ENCODE measurements at places on chromosomes 2 and 18.

- no peak for DNase-seq
These were observed 83.8 kb upstream of the CELF4 start for GRCh38 chr18:37649416-37649815.

- peak; percentile 20 for DNase-seq
These were observed 156.3 kb downstream of the CABLES1 start for GRCh38 chr18:23291456-23292205.

DNA sequence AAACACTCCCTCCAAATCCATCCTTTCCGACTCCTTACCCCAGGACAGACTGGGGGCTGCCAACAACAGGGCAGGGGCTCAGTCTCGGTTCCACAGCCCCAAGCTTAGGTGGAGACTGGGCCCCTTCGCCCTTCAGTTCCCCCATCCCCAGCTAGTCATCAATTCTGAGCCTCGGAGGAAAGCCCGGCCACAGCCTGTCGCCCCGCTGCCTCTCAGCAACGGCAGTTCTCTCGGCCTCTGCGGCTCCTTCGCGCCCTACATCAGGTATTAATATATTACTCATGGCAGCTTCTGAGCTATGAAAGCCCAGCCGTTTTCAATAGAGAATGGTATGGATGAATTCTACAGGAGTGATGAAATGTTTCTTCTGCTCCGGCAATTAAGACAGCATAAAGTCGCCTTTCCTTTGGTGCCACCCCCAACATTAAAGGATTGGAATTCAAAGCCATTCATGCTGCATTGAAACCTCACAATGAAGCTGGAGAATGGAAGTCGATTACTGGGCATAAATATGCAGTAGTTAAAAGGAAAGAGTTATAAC is 2.8 kb downstream of the HDAC4 start:
- peak; percentile 62 for DNase-seq

DNA sequence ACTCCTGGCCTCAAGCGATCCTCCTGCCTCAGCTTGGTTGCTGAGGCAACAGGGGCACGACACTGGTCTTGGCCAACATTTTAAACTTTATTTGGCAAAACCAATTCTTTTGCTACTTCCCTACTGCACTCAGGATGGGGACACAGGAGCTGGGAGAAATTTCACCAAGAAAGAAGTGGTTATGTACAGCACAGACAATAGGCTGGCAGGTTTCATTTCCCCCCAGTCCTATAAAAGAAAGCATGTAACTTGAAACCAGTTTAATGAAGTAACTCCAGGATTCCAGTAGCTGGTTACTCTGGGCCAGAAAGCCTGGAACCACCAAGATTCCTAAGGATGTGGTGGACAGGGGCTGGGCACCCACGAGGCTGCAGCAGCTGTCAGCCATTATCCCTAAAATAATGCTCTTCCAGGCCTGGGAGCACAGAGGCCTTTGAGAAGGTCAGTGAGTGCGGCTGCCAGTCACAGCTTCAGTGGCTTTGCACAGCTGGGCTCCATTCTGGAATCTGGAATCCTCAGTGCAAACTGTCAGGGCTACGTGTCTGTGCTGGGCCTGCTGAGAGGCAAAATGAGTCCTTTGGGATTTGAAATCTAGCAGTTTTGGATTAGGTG is 142.3 kb upstream of the ITGA6 start:
- peak; percentile 85 for DNase-seq

GRCh38 chr18:54871231-54871630 is 43.0 kb downstream of the RAB27B start:
- DNase-seq: no peak

DNA sequence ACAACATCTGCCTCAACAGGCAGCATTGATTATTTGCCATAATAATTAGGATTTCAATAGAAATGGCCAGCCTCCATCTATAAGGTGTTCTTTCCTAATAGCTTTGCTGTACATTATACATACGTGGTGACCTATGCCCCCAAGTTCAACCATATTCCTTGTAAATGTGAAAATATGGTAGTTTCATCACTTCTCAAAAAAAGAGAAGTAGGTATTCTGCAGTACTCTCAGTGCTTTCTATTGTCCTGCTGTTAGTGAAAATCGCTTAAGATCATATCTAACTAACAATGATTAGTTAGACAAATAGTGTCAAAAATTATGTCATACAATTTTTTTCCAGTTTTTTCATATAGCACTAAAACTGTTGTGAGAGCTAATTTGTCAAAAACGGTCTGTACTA is 79.6 kb downstream of the SLC4A10 start:
- DNase-seq: no peak

DNA sequence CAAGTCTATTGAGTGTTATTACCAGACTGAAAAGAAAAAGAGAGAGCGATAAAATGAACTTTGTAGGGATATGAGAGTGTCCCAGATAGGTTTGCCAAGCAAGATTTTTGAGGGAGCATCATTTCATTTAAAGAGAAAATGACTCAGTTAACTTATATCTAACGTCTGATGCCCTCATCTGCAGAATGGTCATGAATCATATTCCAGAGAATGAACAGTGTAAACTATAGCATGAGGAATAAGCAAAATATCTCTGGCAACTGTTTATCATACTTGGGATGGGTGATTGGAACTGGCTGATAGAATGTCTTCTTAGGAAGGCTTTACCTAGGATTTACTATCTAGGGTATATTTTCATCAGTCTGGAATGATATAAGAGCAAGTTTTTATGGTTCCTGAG is 289.4 kb downstream of the CMPK2 start:
- no peak for DNase-seq

GRCh38 chr2:11788461-11789124 is 42.2 kb downstream of the LPIN1 start:
- no peak for DNase-seq

DNA sequence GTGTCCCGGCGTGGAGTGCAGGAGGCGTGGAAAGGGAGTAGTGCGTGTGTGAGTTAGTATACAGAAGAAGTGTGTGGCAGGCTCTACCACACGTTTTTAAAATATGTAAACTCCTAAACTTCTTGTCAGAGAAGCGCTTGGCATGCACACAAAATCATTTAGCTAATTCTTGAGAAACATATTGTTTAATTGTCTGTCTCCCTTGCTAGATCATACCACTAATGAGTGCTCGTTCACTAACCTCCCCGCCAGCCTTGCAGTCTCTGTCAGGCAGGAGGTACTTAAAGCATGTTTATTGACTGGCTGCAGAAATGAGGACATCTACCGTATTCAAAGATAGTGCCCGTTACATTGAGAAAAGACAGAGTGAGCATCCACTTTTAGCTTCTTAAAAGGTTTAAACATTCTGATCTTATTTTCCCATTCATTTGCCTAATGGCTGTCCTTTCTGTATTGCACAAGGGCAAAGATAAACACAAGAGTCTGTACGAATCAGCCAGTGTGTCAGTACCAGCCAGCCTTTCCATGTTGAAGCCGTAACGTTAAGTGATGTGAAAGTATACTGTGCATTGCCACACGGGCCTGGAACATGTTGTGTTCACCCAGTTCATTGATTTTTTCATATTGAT is 41.4 kb downstream of the TRAPPC12 start:
- peak; percentile 65 for DNase-seq

- DNase-seq: no peak
These were observed 732 bp upstream of the ANXA4 start for GRCh38 chr2:69741229-69741574.

- DNase-seq: no peak
These were observed at the start of gene REG1B for GRCh38 chr2:79087785-79088364. Gene REG1B (minus strand): TSS chr2:79087993. CDS start chr2:79087612, 381 bp downstream.

DNA sequence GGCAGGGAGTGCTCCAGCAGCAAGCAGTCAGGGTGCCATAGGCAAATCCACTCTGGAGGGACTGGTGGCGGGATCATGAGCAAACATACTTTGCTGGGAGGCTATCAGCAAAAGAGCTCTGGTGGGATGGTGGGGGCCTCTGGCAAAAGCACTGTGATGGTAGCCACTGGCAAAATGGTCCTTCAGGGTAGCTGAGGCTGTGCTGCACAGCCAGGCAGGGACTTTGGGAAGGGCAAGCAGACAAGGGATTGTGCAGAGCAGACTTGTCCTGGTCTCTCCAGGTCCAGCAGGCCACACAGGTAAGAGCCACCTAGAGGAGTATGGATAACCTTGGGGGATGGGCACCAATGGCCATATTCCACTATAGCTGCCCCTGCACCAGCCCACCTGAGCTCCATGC is 129.4 kb upstream of the OTOS start:
- DNase-seq: no peak

GRCh38 chr2:86520153-86520552 is 43.1 kb downstream of the CHMP3 start:
- no peak for DNase-seq

DNA sequence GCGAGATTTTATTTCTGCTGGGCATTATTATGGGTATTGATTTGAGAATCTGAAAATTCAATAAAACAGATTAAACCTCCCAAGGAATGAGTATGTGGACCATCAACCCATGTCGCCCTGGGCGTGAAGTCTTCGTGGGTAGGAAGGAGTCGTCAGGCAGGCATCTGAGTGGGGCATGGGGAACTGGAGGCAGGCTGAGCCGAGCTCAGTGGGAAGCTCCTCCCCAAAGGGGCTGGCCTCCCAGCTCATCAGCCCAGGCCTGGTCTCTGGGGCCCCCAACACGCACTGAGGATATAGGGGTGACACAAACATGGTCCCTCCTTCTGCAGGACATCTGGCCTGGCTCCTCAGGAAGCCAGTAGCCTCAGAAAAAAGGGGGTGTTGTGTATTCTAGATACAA is 265.2 kb downstream of the TFCP2L1 start:
- no peak for DNase-seq

GRCh38 chr2:64837925-64838641 is 151.1 kb upstream of the SLC1A4 start:
- no peak for DNase-seq

- DNase-seq: peak; percentile 30
These were observed 84.5 kb upstream of the GALNT5 start for GRCh38 chr2:157172866-157173578.

DNA sequence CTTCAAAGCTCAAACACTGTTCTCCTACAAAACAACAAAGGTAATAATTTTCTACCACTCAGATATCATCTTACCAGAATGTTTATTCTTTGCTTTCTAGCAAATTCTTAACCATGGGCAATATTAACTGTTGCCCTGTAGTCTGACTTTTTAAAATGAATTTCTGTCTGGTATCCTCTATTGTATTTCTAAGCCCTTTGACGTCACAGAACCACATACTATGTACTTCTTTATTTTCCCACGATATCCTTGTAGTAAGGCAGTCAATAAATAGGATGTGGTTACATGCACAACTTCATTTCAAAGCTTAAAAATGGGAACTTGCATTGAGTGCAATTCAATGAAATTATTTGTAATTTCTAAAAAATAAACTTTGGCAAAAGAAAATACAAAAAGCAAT is 58.7 kb downstream of the THADA start:
- DNase-seq: no peak

DNA sequence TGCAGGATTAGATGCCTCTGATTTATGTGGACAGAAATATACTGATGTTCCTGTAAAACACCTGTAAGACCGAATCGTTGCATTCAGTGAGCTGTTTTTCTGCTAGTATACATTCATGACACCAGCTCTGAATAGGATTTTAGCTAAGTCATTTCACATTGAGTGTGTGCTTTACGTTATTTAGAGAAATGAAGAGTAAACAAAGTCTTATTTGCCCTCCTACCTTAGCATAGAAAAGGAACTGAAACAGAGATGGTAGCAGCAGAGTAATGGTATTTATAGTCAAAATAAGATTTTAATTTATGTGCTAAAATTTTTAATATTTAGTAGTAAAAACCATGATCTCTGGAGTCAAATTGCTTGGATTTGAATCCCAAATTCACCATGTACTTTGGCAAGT is 168.0 kb downstream of the CERS6 start:
- no peak for DNase-seq

- DNase-seq: no peak
These were observed 212.5 kb downstream of the NBAS start for GRCh38 chr2:15348636-15349035.

DNA sequence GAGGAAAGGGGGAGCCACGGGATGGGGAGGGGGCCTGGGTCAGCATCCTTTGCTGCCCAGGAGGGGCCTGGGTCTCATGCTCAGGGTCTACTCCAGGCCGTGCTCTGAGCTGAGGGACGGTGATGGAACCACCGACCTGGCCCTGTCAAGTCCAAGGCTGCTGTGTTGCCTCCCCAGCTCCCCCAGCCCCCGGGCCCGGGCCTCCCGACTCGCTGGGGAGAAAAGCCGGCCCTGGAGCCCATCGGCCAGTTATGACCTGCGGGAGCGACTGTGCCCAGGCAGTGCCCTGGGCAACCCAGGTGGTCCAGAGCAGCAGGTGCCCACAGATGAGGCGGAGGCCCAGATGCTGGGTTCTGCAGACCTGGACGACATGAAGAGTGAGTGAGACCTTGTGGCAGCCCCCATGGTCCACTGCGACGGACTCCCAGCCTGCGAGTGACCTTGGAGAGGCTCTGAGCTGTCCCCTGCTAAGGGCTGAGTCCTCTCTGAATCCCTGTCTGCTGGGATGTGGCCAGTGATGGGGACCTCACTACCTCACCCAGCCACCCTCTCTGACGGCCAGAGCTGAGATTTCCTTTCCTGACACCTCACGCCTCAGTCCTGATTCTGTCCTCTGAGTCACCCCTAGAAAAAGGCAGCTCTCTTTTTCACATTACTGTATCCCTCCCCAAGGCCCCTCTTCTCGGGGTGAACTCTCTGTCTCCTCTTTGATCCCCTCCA is 2.7 kb downstream of the SLC4A3 start:
- DNase-seq: no peak

DNA sequence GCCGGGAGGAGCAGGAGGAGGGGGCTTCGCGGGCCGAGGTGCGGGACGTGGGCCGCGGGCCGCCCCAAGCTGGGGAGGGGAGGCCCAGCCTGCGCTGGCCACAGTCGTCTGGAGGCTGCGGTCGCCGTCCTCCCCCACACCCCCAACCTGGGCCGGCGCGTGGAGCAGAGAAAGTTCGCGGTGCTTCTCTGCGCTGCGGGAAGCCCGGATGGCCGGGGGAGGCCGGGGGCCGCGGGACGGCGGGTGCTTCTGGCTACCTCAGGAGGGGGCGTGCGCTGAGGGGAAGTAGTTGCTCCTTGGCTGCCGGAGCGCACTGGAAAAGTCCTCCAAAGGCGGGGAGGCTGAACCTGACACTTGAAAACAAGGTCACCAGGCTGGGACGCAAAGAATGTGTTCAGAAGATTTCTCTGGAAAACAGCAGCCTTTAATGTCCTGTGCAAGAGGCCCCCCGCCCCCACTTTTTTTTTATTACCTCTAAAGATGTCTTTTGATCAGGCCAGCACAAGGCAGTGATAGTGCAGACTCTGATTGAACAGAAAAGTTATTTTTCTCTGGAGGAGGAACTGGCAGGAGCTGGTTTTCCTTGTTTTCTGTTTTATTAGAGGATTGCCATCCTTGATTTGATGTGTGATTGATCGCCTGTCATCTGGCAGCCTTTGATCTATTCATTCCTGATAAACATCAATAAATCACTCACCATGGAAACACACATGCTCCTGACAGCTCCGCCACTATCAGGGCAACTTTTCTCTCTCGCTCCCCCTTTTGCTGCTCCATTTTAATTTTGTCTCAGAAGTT is 1.6 kb downstream of the TSHZ1 start:
- DNase-seq: peak; percentile 75

- DNase-seq: no peak
These were observed 62.1 kb upstream of the REL start for GRCh38 chr2:60819155-60819862.

- no peak for DNase-seq
These were observed 240.3 kb downstream of the VAPA start for GRCh38 chr18:10153924-10154752.
